ENCODE measurements at places on chromosomes 11 and 22.

- DNase-seq = no peak
Observed at GRCh38 chr11:122265981-122266380, 150.0 kb upstream of the BLID start.

- DNase-seq = no peak
Observed at GRCh38 chr11:94536386-94536785, 7.3 kb upstream of the FUT4 start.

GRCh38 chr11:46914363-46914762, 4.0 kb downstream of the LRP4 start:
- peak; percentile 83 for DNase-seq

DNA sequence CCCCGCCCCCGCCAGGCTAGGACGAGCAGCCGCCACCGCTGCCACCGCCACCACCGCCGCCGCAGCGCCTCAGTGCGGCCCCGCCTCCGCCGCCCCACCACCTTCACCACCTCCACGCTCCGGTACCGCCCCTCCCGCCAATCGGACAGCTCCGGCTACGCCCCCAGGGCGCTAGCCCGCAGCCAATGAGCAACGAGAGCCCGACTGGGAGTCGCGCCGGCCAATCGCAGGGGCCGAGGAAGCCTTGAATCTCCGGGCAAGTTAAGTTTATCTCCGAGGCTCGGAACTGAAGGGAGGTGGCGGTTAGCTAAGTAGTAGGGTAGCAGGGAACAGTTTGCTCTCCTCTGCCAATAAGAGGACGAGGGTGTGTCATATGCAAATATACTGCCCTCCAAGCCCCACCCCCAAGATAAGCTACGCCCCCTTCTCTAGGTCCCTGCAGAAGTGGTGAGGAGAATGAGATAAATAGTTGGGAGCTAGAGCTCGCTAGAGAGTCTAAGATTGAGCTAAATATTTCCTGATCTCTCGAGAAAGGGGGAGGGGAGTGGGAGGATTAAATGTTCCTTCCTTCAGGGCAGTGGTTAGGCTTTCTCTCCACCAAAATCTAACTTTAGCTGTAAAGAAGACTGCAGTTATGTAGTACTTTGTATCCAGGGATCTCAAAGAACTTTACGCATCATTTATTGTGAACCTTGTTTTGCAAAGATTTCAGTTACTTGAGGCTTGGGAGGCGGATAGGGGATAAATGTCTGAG, at the start of gene SESN3:
Gene SESN3, minus strand, starts transcription at position 76 of the 754 bp plus-strand sequence. CDS start 342 bp downstream, outside the sequence.
- peak; percentile 84 for DNase-seq

DNA sequence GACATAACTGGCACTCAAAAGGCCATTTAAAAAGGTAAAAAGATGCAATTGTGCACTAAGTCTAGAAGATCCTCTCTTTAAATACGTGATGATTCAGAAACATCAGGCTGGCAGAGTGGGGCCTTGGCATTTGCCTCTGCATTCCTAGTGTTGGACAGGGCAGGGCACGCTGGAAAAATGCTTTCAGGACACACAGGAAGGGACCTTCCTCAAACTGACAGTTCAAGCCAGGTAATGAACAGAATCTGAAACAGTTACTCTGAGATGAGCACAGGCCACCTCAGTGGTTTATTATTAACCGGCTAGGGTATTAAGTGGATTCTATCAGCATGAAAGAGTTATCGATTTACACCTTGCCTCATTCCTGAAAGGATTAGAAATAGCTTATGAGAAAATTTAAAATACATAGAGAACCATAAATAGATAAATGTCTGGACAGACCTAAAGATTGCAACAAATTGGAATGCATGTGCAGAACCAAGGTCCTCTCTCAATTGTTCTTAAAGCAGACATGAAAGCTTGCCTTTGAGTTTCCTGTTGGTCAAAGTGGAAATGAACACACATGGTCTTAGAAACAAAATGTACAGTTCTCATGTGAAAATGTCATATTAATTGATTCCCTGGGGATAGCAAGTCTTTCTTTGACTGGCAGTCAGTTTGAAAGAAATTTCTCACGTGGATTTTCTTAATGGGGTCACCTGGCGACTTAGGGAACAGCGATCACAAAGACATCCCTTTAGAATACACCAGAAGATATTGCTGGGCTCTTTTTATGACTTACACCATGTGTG, 21.5 kb upstream of the CSNK2A3 start:
- DNase-seq = no peak

DNA sequence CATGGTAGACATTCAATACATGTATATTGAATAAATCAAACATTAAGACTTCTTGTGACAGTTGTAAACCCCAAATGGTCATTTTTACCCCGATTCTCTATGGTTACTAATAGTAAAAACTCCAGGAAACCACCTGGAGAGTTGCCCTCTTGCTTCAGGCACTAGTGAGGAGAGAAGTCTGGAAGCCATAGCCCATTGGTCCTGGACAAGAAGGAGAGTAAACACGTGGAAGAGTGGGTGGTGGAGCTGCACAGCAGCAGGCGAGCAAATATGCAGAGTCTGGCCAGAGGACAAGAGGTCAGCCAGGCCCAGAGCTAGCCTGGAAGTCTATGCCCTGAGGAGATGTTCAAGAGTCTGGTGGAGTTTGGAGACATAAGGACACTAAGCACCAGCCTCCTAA, 17.7 kb downstream of the DCHS1 start:
- DNase-seq = peak; percentile 89

GRCh38 chr11:122863704-122864326, 18.7 kb upstream of the JHY start:
- peak; percentile 73 for DNase-seq
